Bronchial epithelial cell (primary cell): ENCODE measurements at places on chromosomes 16 and 17.

GRCh38 chr17:61537264-61537771 lies 53.7 kb downstream of the NACA2 start:
- DNase-seq: no peak

DNA sequence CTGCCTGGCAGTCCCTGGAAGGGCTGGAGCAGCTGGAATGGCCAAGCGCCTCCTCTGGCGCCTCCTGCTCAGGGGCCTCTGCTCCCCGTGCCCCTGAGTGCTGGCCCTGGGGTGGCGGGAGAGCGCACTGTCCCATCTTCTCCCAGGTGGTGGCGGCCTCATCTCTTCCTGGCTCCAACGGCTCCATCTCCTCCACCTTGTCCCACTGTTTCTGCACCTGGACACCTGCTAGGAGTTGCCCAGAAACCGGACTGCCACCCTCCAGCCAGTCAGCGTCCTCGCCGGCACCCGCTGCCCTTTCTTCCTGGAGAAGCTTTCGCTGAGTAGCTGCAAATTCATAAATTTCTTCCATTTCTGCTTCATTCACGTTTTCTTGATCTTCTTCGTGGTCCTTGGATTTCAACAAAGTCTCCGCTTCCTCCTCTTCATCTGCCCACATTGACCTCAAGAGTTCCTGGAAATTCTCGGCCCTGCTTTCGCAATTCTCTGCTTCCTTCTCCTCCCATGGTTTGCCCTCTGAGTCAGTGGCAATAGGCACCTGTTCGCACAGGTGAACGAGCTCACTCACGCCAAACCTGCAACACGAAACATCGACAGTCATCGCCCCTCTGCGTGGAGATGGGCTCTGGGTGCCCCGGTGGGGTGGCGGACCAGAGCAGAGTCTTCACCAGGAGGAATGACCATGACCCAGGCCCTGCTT lies 13.7 kb upstream of the NLRC3 start:
- peak; percentile 49 for DNase-seq

DNA sequence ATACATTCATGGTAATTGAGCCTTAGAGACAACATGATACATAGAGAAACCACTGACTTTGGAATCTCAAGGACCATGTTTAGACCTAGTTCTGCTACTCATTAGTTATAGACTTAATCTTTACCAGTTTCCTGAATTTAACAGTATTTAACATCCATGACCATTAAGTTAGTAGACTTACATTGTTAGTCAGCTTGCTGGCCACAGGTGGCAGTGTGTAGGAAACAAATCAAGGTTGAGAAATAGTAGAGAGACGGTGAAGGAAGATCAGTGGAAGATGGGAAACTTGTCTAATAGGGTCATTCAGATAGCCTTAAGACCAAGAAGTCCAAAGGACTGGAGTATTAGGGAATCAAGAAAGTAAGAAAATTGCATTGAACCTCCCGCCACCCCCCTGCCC lies 31.0 kb downstream of the OMG start:
- DNase-seq: peak; percentile 15

DNA sequence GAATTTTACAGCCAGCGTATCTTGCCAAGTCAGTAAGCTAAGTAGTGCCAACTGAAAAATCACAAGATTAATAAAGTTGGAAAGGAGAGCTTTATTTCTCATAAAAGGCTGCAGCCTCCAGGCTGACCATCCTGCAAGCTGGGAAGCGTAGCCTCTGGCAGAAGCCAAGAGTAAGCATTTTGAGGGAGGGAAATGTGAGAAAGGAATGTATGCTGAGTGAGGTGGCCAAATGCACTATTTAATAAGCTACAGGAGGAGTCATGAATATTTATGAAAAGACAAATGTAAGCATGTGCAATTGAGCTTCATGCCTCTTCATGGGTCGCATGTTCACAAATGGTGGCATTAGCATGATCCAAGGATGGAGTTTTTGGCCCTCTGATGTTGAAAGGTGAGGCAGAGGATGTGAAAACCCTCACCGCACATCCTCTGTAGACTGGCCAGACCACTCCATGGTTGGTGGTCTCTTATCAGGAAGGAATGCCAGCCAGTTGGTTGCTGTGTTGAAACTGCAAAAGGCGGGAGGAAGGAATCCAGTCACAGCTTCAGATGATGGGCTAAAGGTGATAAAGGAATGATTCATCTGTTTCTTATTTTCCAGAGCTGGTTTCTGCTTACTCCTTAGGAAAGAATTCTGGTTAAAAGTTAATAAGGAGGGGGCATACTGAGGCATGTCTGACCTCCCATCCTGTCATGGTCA lies 9.2 kb downstream of the KRT33B start:
- DNase-seq: peak; percentile 81

DNA sequence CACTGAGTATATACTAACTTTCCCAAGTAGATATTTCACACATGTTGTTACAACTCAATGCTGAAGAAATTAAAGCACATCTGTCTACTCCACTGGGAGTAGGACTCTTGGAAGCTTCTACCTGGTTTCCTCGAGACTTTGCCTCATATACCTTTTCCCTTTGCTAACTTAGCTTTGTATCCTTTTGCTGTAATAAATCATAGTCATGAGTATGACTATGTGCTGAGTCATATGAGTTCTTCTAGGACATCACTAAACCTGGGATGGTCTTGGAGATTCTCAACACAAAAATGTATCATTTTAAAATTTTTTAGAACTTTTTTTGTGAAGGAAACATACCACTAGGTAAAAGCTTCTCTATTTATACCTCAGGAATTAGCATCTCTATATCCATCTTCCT lies 39.8 kb downstream of the ABCA5 start:
- peak; percentile 83 for DNase-seq

DNA sequence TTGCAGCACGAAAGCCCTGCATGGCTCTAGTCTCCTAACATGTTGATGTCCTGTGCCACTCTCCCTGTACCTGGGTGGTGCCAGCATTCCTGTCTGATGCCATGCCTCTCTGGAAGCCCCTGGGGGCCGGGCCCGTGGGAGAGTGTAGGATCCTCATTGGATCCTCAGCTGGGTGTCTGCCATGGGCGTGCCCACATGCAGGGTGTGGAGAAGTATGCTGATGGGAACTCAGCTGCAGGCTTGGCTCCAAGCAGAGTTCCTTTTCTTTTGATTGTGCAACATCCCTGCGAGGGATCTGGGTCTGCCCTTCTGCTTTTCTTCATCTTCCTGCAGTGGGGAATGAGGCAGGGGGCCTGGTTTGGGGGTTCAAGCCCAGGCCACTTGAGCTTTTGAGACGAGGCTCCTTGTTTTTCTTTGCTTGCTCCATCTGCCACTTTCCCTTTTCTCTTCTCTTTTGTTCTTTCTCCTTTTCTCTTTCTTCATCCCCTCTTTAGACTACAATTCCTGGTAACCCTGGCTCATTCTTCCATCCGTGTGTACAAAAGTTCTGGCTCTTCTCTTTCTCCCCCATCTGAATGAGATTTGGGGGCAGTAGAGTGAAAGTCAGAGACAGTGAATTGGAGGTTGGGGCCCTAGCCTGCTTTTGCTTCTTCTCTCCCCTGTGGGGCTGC lies 32.9 kb downstream of the KSR1 start:
- peak; percentile 33 for DNase-seq

GRCh38 chr16:2884041-2884451 lies 1.0 kb downstream of the FLYWCH2 start:
- DNase-seq: no peak

- no peak for DNase-seq
These were observed 62.3 kb upstream of the CDH5 start for GRCh38 chr16:66304151-66304550.

DNA sequence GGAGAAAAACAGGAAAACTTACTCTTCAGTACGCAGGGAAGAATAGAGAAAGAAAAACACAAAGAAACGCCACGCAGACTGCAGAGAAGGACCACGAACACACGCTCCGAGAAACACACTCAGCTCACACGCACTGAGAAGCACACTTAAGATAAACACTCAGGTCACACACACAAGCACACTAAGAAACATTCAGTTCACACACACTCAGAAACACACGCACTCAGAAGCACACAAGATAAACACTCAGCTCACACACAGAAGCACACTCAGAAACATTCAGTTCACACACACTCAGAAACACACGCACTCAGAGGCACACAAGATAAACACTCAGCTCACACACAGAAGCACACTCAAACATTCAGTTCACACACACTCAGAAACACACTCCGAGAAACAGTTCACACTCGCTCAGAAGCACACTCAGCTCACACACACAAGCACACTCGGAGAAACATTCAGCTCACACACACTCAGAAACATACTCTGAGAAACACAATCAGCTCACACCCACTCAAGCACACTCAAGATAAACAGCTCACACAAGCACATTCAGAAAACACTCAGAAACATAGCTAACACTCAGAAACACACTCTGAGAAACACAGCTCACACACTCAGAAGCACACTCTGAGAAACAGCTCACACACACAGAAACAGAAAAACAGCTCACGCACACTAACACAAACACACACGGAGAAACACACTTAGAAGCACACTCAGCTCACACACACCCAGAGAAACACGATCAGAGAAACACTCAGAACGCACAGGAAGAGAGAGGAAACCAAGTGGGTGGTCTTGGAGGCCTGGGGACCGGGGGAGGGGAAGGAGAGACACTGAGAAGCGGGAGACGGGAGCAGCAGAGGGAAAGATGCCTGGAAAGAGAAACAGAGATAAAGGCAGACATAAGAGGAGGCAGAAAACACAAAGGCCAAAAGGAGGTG lies 908 bp downstream of the TMEM98 start:
- no peak for DNase-seq

DNA sequence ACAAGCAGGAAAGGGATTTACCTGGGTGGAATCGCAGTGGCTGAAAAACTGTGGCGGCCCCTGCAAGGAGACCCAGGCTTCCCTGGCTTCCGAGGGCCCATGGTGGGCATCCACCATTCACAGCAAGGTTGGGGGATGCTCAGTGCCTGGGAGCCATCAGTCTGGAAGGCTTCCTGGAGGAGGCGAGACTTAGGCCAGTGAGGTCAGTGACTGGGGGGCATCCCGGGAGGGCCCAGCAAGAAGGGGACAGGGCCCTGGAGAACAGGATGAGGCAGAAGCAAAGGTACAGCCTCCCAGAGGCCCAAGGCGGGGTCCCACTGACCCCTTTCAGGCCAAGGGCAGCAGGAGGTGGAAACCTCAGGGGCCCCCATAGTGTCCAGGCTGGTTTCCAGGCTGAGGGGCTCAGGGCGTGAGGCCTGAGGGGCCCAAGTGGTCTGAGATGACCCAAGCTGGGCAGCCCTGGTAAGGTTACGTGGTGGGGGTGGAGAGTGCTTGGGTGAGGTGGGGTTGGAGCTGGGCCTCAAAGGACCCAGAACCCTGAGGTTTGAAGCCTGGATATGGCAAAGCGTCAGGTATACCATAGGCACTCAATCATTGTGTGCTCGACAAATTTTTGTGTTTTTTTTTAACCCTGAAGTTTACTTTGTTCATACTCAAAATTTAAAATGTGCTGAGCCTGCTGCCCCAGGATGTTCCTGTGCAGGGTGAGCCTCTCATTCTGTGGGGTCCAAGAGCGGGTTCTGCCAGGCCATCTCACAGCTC lies 15.8 kb upstream of the SRRM2 start:
- no peak for DNase-seq

GRCh38 chr17:72406498-72406897 lies 285.7 kb downstream of the SOX9 start:
- no peak for DNase-seq

- DNase-seq: no peak
These were observed 50.9 kb downstream of the TEX2 start for GRCh38 chr17:64212122-64212521.

GRCh38 chr17:49514071-49514721 lies 19.1 kb downstream of the NGFR start:
- DNase-seq: no peak

DNA sequence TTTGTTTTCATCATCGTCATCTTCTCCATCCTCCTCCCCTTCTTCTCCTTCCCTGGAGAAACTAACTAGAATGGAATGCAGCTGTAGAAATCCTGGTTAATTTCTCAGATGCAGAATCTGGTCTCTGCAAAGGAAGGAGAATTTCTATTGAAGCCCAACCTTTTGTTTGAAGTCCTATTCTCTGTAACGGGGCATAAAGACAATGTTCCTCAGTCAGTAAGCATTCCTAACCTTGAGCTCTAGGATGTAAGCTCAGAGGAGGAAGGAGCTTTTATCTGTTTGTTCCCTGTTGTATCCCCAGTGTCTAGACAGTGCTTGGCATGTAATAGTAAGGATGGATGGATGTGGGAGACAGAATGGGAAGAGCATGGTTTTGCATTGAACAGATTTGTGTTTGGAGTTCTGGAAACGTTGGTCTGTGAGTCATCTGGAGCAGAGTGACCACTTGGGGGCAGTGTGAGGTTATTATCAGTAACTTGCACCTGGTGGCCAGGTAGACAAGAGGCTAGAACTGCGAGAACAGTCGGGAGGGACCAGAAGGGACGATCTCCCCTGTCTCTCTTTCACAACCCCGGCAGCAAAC lies 363.7 kb downstream of the SNX29 start:
- DNase-seq: peak; percentile 36

DNA sequence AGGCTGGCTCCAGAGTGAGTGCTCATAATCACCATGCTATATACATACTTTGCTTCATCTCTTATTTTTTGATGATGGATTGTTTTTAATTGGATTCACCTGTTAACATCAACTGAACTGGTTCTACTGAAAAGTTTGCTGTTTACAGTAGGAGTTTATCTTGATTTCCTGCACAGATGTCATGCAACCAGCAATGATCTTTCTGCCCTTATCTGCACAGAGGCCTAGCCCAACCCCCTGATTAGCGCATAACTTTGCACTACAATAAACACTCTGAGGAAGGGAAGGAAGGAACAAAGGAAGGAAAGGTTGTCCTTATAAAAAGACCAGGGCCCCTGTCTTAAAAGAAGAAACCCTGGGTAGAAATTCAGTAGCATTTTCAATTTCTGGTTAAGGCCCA lies 152.9 kb downstream of the RGS9 start:
- DNase-seq: no peak

- no peak for DNase-seq
These were observed 3.8 kb downstream of the PRSS27 start for GRCh38 chr16:2715966-2716885.

GRCh38 chr16:9395958-9396359 lies 304.5 kb downstream of the HAPSTR1 start:
- no peak for DNase-seq

DNA sequence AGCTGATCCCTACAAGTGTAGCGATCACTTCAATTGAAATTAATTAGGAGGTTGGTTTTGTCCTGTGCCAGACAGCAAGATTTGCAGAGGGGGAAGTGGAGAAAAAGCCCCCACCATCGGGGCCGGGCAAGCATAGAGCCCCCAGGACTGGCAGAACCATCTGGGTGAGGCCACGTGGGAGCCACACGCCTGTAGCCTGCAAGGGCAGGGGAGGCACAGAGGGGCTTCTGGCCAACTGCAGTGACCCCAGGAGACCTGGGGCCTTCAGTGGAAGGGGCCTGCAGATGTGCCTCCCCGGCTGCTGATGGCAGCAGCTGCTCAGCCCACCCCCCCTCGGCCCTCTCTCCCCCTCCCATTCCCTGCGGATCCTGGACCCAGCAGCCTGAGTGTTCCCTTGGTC lies 54.1 kb downstream of the BAHCC1 start:
- DNase-seq: no peak

GRCh38 chr17:12020642-12021622 lies at the start of gene MAP2K4:
Gene MAP2K4, plus strand, starts transcription at chr17:12020877. Its CDS starts 10 bp downstream, at chr17:12020887.
- DNase-seq: peak; percentile 59

GRCh38 chr16:12775656-12776236 lies 27.9 kb downstream of the CPPED1 start:
- no peak for DNase-seq

- DNase-seq: no peak
These were observed 110.8 kb upstream of the MPHOSPH6 start for GRCh38 chr16:82280867-82281266.
